ENCODE measurements at places on chromosomes 1 and 21.

GRCh38 chr1:109897259-109897955 is 13.2 kb upstream of the CSF1 start:
- DNase-seq, result no peak

DNA sequence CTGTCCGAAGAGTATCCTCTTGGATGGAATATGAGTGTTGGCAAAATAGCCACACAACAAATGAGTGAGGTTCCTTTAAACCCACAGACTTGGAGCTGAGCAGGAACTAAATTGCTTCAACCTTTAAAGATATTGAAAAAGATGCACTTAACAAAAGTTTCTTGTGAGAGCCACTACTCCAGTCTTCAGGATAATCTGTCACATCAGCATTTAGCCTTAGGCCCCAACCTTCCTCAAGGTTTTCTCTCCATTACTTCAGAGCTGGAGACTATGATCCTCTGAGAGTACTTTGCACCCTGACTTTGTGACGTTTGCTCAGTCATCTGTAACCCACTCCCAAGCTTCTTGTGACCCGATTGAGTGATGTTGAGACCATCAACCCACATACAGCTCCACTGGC is 212.8 kb downstream of the LRRC40 start:
- no peak for DNase-seq

- DNase-seq, result no peak
These were observed 908 bp downstream of the S100A6 start for GRCh38 chr1:153534925-153535241.

- no peak for DNase-seq
These were observed at the start of gene PKLR for GRCh38 chr1:155301342-155301841. PKLR (minus strand) TSS chr1:155301438; CDS start chr1:155301395, 43 bp downstream.

- DNase-seq, result no peak
These were observed 174.4 kb downstream of the CENPF start for GRCh38 chr1:214777364-214777763.

DNA sequence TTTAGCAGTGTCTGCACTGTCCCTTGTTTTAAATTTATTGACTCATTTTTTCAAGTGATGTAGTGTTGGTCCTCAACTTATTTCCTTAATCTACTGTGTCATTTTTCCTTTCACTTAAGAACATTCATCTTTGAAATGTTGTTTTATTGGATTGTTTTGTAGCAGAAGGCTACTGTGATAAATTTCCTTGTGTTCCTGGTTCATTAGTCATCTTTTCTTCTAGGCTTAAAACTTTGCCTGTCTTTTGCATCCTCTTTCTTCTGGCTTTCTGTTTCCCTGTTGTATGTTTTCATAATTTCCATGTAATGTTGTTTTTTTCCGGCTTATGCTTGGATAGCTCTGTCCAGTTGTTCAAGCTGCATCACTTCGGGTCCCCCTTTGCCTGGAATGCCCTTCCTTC is 61.9 kb downstream of the UBE2T start:
- DNase-seq, result no peak

GRCh38 chr1:110506541-110506940 is 12.4 kb downstream of the KCNA10 start:
- no peak for DNase-seq

- no peak for DNase-seq
These were observed 10.2 kb downstream of the UAP1 start for GRCh38 chr1:162571696-162572095.

- DNase-seq, result no peak
These were observed 1.3 kb downstream of the USF1 start for GRCh38 chr1:161044535-161044907.

DNA sequence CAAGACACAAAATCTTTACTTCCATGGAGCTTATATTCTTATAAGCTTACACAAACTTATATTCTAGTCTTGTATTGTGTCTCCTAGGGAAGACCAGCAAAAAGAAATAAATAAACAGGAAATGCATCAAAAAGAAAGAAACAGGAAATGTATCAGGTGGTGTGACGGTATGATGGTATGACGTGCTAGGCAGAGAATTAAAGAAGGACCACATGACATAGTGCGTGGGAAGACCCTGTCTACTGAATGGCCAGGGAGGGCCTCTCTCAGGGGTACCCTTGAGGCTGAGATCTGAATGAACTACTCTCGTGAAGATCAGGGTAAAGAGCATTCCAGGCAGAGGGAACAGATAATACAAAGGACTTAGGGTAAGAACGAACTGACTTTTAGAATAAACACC is 15.6 kb upstream of the WDR26 start:
- DNase-seq, result no peak

GRCh38 chr1:36367066-36367465 is 18.7 kb downstream of the STK40 start:
- DNase-seq, result no peak

GRCh38 chr21:34830386-34831170 is 161.8 kb downstream of the CLIC6 start:
- no peak for DNase-seq

Data from SK-N-DZ (cell line).